Effector memory CD4-positive, alpha-beta T cell (primary cell): ENCODE measurements at places on chromosomes 12 and 14.

- DNase-seq, result peak; percentile 6
- no peak overlapping the region for H3K27ac ChIP-seq
- H3K27me3 ChIP-seq, result no peaks in the 10 kb centered on the region
- no peak overlapping the region for H3K4me3 ChIP-seq
- peaks cover 10% of the 10 kb centered on the region for H3K4me1 ChIP-seq
These were observed 126.1 kb downstream of the GCH1 start for GRCh38 chr14:54776361-54777001.

DNA sequence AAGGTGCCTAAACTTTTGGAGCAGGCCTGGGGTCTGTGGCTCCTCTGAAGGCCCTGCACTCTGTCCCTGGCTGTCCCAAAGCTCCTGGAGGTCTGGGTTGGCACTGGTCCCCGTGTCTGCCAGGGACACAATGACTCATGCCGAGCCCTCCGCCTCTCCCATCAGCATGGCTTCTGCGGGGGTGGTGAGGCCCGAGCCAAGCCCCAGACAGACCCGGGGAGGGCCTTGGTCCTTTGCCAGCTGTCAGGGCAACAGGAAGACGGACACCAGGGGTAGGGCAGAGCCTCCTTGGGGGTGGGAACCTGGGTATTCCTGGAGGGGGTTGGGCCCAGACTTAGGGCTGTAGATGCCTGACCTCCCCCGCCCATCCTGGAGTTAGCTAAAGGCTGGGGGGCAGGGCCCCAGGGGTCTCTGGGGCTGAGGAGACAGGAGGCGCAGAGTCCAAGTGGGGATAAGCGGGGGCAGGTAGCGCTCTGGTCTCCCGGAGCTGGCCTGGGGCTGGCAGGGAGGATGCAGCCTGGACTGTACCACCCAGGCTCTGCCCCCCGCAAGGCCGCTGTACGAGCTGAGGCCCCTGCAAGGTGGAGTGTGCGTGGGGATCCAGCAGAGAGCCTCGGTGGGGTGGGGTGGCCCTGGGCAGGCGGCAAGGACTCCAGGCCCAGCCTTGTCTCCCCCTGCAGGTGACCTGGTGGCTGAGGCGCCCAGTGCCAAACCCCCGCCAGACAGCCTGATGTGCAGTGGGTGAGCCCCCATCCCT is 16.4 kb upstream of the PUS1 start:
- peaks cover 65% of the 10 kb centered on the region for H3K36me3 ChIP-seq
- H3K27me3 ChIP-seq, result no peaks in the 10 kb centered on the region
- H3K4me1 ChIP-seq, result no peaks in the 10 kb centered on the region
- no peak for DNase-seq

DNA sequence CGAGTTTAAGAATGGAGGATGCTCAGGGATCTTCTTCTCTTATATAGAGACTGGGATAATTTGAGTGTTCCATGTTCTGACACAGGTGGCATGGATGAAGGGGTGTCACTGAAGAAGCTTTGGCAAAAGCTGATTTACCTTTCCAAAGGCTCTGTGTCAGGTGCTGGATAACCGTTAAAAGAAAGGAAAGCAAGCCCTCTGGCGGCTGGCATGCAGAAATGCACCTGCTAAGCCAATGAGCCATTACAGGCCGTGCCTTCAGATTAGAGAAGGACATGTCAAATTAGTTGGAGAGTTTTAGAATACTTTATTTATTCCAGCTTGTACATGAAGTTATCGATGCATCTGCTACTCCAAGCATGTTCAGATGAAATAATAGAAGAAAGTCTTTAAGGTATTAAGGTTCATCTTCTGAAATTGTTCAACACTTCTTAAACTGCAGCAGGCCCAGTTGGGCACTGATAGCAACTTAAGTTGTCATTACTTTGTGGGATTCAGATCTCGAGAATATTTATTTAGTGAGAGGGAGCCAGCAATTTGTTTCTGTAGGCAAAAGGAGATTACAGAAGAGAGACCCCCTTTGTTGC is 678.2 kb downstream of the NRXN3 start:
- DNase-seq, result no peak
- H3K4me3 ChIP-seq, result no peak overlapping the region
- no peaks in the 10 kb centered on the region for H3K27me3 ChIP-seq

GRCh38 chr14:88352698-88353097 is 29.6 kb upstream of the KCNK10 start:
- no peaks in the 10 kb centered on the region for H3K27me3 ChIP-seq
- no peaks in the 10 kb centered on the region for H3K4me1 ChIP-seq
- DNase-seq, result no peak
- no peak overlapping the region for H3K27ac ChIP-seq
- H3K4me3 ChIP-seq, result no peak overlapping the region

- no peak for DNase-seq
- no peak overlapping the region for H3K4me3 ChIP-seq
- no peak overlapping the region for H3K27ac ChIP-seq
- H3K27me3 ChIP-seq, result no peaks in the 10 kb centered on the region
These were observed 159.0 kb downstream of the LRIG3 start for GRCh38 chr12:58761308-58761707.

- DNase-seq, result no peak
- H3K36me3 ChIP-seq, result no peaks in the 10 kb centered on the region
- H3K27me3 ChIP-seq, result peaks cover 6% of the 10 kb centered on the region
These were observed 104.7 kb downstream of the PRMT8 start for GRCh38 chr12:3595721-3596120.

- DNase-seq, result no peak
- H3K4me3 ChIP-seq, result no peak overlapping the region
- H3K36me3 ChIP-seq, result no peaks in the 10 kb centered on the region
- no peak overlapping the region for H3K27ac ChIP-seq
- no peaks in the 10 kb centered on the region for H3K27me3 ChIP-seq
These were observed 24.0 kb downstream of the FGF6 start for GRCh38 chr12:4421590-4422031.
